ENCODE measurements at places on chromosomes 7 and 10.

DNA sequence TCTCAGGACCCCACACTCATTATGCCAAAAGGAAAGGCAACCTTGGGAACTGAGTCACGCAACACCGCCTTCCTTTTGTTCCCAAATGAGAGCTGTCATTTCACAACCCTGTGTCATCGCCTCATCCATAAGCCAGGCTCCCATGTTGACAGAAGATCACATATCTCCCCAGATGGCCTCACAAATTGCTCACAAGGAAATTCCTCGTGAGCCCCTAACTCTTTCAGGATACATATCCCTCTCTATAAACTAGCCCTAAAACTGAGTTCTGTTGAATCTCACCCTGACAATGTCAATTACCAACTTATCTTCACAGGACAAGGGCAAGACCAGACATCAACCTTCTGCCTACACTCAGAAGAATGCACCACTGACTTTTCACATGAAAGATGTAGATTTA lies 22.6 kb downstream of the CCDC3 start:
- no peak for DNase-seq

GRCh38 chr7:83259064-83259463 lies 96.4 kb upstream of the PCLO start:
- no peak for DNase-seq

DNA sequence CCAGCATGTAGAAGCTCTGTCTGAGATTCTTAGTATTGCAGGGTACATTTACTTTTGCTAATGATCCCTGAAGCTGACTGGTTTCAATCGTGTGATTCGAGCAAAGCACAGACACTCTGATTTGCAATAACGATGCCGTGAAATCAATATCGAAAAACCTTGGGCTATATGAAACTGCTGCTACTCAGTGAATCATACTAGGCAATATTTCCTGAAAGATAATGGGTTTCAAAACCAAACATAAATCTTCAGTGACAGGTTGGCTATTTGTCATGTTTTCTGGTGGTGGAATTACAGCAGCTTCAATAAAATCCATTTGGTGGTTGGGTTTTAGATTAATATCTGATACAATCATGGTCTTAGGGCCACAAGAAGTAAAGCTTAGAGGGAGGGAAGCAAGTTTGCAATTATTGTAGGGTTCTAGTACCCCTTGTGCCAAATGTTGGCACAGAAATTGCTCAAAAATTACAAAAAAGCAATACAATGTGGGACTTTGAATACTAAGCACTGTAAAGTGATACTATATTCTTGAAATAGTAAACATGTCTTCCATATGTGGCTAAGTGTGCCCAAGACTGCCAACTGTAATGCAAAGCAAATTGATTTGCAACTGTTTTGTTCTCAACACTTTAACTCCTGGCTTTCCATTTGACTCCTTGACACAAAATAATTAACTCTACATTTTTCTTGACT lies 112.4 kb upstream of the JAZF1 start:
- DNase-seq = no peak

GRCh38 chr7:30303312-30304039 lies 19.1 kb downstream of the ZNRF2 start:
- no peak for DNase-seq

DNA sequence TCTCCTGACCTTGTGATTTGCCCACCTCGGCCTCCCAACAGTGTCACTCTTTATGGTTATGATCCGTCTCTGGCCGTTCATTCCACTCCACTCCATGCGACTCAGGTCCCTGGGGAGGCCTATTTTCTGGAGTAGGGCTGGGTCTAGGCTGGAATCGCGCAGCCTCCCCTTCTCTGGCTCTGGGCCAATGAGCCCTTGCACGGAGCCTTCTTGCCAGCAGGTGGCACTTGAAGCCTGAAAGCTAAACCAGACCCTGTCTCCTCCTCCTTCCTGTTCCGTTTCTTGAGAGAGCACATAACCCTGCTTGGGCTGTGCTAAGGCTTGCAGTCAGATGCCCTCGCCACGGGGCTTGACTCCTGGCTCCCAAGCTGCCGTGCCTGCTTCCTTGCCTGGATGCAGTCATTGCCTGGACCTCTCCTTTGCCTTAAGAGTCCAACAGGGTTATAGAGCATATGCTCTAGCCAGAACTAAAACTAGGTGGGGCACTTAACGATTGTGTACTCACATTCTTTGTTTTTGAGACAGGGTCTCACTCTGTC lies 9.6 kb upstream of the DNAJB12 start:
- peak; percentile 78 for DNase-seq

GRCh38 chr10:88062798-88063472 lies 199.5 kb downstream of the PTEN start:
- no peak for DNase-seq

GRCh38 chr7:141072548-141073172 lies 1.2 kb upstream of the TMEM178B start:
- no peak for DNase-seq

- no peak for DNase-seq
These were observed 202.2 kb upstream of the KIAA1217 start for GRCh38 chr10:24006741-24007140.

GRCh38 chr7:38858259-38858884 lies 50.6 kb downstream of the VPS41 start:
- DNase-seq = no peak

DNA sequence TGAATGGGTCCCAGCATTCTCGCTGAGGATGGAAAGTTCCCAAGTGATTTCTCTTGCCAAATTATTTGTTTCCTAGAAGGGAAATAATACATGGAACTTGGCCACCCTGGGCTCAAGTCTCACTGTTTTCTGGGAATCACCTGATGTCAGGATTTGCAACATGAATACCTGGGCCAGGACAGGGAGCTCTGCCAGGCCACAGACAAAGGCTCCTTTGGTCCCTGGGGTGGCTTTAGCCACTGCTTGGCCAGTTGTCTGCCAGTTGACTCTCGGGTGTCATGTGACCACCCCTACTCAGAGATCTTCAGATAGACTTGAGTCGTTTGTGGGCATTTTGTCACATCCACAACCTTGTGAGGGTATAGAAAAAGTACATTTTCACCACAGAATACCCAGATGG lies 258.0 kb upstream of the HABP2 start:
- DNase-seq = no peak

- no peak for DNase-seq
These were observed 280.5 kb downstream of the MAD1L1 start for GRCh38 chr7:1952169-1952760.

GRCh38 chr10:122487174-122487765 lies 25.9 kb downstream of the HTRA1 start:
- no peak for DNase-seq

DNA sequence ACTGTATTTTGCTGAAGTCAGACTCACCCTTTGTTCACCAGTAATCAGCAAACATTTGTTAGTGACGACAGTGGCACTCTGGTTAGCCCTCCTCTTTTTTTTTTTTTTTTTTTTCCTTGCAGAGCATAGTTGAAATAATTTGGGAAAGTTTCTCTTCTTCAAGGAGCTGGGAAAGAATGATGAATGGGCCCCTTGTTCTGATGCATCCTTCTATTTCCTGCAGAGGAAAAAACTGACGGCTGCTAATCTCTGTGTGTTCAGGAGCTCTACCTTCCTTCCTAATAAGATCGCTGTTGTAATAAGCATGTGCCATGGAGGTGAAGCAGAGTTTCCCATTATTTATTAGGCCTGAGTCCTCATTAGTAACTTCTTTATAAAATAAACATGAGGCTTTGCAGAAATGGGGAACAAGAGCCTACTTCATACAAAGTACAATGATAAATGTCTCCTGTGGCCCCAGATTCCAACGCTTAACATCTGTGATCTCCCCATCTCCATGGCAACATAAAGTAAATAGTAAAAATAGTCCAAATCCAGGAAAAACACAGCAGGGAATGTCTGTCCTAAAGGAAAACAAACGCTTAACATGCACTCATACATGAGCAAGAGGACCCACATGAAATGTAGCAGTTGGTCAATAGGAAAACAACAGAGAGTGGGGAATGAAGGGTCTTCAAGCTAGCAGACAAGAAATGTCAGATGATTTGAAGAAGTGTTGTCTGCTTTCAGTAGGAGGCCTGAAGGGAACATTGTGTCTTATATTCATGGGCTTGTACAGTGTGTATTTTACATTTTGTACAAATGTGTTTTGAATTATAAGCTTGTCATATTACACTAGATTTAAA lies 59.1 kb upstream of the CALD1 start:
- no peak for DNase-seq

- DNase-seq = no peak
These were observed 52.7 kb upstream of the BTRC start for GRCh38 chr10:101301111-101301731.
